Tongue (tissue), 3 donors: ENCODE measurements at places on chromosomes 3 and 15.

DNA sequence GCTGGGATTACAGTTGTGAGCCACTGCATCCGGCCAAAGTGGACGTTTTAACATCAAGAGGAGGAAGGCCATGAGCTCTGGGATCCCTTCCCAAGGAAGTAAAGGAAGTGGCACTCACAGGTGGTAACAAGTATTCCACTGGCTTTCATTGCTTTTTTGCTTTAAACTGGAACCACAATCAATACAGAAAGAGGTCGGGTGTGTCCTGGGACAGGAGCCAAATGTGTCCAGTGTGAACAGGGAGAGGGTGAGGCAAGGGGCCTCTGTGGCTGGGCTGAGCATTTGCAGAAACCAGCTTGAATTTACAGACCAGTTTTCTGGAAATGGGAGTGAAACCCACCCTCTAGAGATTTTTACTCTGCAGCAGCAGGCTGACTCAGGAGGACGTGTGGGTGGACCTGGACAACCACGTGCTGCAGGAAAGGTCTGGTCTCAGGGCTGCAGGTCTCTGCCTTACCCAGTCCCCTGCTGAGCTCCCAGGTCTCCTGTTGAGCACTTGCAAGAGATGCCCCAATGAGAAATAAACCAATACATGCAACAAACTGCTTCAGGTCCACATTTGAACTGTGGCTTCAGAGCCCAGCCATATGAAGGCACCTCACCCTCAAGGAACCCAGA is 42.8 kb upstream of the TMEM115 start:
- DNase-seq: no peak

DNA sequence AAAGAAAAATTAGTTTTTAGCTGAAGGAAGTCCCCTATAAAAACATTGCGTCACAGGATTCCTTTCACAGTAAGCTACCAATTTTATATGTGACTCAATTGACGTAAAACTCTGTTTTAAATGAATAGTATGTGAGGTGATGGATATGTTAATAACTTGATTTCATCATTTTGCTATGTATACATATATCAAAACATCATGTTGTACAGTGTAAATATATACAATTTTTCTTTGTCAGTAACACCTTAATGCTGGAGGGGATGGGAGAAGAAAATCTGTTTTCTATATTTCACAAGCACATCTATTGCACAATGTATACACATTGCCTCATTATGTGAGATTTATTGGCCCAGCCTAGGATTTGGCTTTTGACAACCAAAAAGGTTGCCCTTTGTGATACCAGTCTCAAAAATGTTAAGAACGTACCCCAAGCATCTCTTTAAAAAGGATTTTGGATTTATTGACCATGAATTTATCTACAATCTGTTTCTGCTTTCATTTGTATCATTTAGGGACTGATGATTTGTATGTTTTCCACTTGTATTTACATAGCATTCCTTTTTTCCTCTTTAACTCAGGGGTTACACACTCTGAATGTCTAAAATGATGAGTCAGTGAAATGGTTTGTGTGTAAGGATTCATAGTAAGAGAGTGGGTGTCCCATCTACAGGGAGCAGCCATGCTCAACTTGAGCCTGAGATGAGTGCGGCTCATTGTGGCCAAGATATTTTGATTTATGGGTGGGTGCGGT is 62.6 kb downstream of the CRTC3 start:
- no peak for DNase-seq

DNA sequence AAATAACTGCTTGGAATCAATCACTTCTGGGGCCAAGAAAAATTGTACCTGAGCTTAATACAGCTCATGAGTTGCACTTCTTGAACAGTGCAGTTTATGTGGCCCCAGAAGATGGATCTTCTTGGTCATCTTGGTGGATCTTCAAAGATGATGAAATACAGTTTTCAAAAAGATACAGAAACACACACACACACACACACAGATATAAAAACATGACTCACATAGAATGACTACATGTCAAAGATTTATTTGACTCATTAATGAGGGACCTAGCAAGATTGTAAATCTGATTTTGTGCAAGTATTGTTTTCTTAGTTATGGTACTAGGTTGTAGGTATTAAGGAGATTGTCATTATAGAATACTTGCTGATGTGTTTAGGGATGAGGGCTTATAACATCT is 32.6 kb downstream of the PDCD6IP start:
- DNase-seq: no peak

- DNase-seq: no peak
Observed at GRCh38 chr15:70150405-70150747, 52.7 kb upstream of the TLE3 start.

GRCh38 chr3:170497207-170498095 is 78.8 kb downstream of the CLDN11 start:
- DNase-seq: no peak

- DNase-seq: no peak
Observed at GRCh38 chr15:69668963-69669362, 216.3 kb downstream of the RPLP1 start.

- DNase-seq: no peak
Observed at GRCh38 chr3:139310474-139310933, 33.3 kb upstream of the MRPS22 start.

- no peak for DNase-seq
Observed at GRCh38 chr15:31308185-31308639, 18.4 kb upstream of the KLF13 start.

DNA sequence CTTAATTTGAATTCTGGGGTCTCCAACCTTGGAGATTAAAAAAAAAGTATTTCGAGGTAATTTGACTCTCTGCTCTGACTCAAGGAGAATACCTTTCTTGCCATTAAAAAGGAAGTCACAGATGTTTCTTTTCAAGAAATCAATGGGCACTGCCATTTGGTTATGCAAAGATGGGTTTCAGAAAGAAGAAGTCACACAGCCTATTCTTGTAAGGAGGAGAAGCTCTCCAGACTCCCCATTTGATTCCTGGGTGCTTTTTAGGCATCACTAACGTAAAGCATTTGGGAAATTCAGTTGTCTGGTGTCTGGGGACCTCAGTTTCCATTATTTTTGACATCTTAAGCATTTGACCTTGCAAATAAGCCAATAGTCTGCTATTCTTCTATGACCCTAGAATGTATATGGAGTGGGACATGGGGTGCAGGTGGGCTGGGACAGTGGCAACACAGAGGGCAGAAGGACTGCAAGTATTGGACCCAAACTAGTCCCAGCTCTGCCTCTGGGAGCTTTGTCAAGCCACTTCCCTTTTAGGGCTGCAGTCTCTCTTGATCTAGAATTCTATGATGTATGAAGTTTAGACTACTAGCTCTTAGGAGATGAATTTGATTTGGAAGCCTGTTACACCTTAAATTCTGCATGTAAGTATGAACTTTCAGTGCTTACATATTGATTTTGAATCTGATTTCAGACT is 27.8 kb downstream of the IL5RA start:
- no peak for DNase-seq

GRCh38 chr15:66698318-66698961 is 3.6 kb upstream of the SMAD6 start:
- DNase-seq: peak; percentile 50

- no peak for DNase-seq
Observed at GRCh38 chr15:86347245-86347644, 267.6 kb downstream of the AGBL1 start.

DNA sequence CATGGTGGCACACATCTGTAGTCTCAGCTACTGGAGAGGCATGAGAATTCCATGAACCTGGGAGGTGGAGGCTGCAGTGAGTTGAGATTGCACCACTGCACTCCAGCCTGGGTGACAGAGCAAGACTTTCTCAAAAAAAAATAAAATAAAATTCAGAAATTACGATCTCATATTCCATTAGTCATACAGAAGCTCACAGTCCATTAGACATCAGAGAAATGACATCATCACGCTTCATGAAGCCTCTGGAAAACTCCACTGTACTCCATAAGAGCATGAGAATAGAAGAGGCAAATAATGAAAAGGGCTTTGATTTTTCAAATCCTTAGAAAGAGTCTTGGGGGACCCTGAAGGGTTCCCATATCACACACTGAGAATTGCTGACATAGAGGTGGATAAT is 145.0 kb upstream of the MITF start:
- no peak for DNase-seq

DNA sequence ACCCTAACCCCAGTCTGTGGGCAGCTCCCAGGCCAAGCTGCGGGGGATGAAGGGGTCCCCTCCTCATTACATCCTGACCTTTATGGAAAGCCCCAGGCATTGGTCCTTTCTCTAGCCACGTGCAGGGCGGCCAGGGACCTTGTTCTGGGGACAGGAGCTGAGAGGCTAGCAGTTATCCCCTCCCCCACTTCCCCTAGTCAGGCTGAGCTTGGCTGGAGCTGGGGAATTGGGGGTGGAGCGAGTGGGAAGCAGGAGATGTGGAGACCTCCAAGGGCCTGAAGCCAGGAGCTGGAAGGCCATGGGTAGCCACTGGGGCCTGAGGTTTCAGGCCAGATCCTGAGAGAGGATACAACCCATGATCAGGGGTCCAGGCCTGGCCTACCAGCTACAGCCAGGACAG is 45.8 kb downstream of the DNAH1 start:
- DNase-seq: no peak

DNA sequence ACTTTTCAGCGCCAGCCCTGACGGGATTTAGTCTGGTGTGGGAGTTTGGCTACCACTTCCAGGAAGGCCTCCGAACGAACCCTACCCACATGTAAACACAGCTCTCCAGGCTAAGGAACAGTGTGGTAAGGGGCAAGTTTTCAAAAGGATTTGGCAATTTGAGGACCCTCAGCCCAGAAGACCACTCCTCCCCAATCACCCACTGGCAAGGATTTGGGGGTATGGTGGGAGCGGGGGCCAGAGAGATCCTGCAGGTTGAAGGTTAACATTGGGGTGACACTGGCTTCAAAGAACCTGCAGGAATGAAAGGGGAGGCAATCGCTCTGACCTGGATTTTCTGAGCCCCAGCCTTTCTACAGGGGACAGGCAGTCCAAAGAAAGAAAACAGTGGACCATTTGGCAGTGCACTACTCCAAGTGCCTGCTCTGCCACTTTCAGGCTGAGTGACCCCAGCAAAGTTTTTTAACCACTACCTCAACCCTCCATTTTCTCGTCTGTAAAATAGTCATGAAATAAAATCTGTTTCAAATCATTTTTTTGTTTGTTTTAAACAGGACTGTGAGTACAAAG is 34.5 kb downstream of the ZIC4 start:
- DNase-seq: no peak

DNA sequence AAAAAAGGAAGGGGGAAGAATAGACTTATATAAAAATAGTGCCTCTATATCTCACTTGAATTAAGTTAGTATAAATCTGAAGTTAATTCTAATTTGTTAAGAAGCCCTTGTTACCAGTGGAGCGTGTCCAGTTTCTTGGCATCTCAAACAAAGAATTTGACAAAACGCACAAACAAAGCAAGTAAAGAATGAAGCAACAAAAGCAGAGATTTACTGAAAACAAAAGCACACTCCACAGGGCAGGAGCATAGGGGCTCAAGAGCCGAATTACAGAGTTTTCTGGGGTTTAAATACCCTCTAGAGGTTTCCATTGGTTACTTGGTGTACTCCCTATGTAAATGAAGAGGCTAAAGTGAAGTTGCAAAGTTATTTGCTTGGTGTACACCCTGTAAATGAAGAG is 34.0 kb upstream of the GK5 start:
- no peak for DNase-seq

DNA sequence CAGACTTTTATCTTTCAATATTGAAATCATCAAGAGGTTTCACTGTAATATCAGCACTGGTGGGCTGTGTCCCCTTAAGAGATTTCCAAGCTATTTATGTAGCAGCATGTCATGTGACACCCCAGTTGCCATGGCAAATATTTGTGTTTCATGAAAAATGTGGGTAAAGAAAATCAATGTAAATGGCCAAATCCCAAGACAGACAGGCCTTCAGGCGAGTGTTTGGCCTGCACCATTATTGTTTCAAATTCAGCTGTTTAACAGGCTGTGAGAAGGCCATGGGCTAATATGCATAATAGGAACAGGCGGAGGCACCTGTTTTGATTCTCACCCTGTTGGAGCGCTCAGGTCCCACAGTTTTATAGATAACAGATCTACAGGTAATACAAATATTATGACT is 104.2 kb downstream of the IQCH start:
- peak; percentile 66 for DNase-seq

GRCh38 chr3:61615643-61616042 is 54.3 kb downstream of the PTPRG start:
- no peak for DNase-seq

GRCh38 chr3:121855555-121855954 is 20.5 kb downstream of the EAF2 start:
- peak; percentile 6 for DNase-seq

DNA sequence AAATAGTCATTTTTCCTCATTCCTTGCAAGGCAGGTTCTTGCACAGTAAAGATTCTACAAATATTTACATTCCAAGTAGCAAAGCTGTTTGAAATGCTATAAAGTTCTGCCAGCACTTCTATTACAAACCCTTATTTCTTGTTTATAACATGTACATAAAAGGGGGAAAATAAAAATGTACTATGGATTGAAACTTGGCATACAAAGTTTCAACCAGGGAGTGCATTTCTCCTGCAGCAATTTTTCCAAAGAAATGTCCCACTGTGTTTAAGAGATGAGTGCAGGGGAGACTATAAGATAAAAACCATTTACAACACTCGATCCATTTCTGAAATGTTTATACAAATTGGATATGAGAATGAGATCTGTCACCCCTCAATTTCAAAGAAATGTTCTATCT is 3.3 kb downstream of the CNTN3 start:
- DNase-seq: no peak
